Activated CD4-positive, CD25-positive, alpha-beta regulatory T cell (primary cell): ENCODE measurements at places on chromosomes 2 and 18.

DNA sequence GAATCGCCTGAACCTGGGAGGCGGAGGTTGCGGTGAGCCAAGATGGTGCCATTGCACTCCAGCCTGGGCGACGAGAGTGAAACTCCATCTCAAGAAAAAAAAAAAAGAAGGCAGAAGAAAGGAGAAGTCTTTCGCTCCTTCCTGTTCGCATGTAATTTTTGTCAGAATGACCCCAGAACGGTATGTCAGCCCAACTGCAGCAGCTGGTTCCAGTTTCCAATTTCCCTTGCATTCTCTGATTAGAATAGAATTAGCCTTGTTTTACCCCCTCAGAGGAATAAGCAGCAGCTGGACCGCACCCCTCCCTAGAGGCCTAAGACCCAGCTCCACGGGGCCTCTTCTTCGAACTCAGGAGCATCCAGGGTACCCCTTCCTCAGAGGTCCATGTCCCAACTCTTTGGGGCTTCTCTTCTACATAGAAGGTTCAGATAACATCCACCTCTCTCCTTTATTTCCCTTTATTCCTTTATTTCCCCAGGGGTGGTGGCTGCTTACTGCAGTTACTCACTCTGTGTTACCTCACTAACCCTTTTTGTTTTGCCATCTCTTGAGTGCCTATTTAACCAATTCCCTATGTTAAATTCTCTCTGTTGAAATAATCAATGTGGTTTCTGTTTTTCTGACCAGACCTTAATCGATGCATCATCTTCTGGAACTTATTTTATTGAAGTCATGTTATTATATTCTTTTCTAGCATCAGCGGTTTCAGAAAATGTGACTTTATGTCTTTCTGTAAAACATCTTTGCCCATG is 7.2 kb upstream of the PUM2 start:
- no peak for DNase-seq

DNA sequence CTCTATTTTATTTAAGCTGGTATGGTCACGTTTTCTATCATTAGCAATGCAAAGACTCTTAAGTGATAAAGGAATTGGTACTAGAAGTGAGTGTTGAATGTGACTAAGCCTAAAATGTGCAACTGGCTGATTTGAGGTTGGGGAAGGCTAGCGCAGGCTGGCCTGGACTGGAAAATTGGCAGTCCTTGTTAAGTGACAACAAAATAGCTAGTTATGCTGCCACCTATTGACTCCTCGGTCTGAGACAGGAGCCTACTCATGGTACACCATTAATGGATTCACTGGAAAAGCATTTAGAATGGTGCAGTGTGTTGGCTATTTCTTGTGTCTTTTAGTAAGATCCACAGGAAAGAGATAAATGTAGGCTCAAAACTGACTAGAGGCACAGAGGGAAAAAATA is 5.7 kb upstream of the WIPF1 start:
- DNase-seq, result peak; percentile 11

DNA sequence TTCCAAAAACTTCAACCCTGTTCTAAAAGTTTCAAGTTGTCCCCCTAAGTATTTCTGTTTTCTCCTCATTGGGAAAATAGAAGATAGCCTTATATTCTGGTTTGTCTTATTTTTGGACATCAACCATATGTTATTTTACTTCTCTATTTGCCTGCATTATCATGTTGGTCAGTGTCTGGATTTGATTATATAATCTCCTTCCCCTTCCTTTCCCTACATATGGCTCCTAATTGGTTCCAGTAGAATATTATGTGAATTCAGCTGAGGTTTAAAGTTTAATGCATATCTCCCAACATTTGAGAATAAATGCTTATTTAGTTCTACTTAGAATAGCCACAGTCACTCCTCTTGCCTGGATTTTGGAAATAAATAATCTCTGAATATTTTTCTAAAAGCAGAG is 66.9 kb downstream of the OXER1 start:
- no peak for DNase-seq

- DNase-seq, result no peak
Measured at GRCh38 chr2:183291436-183291835, 167.2 kb downstream of the NUP35 start.

- DNase-seq, result no peak
Measured at GRCh38 chr2:104844807-104845551, 8.9 kb upstream of the POU3F3 start.

DNA sequence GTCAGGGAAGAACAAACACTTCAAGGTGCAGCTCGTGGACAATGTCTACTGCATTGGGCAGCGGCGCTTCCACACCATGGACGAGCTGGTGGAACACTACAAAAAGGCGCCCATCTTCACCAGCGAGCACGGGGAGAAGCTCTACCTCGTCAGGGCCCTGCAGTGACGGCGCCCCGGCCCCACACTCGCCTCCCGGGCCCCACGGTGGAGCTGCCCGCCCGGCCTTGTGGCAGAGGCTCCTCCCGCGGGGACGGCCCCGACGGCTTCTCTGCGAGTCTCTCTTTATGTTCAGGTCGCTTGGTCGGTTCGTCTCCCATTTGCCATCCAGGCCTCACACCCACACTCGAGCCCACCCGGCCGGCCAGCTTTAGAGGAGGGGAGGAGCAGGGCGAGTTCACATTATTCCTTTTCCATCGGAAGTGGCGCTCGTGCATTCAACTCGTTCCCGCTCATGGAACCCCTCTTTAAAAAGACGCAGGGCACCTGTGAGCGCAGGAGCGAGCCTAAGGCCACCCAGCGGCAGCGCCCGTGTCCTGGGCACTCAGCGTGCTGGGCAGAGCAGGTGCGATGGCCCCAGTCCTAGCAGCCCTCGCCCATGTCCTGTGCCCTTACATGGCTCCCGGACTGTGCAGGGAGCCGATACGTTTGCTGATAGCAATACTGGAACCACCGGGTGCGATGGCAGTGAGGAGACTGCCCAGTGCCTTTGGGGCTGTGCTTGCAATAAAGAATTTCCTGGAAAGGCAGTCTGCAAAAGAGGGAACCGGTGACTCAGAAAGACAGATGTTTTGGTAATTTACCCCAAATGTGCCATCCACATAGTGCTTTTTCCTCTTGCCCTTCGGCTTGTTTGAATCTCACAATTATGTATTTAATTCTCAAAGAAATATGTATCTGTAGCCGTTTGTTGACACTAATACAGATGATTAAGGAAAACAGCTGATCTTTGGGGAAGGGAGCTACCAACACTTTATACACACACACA is 148.6 kb downstream of the NCK2 start:
- no peak for DNase-seq

- no peak for DNase-seq
Measured at GRCh38 chr2:107108556-107108955, 222.6 kb upstream of the ST6GAL2 start.

DNA sequence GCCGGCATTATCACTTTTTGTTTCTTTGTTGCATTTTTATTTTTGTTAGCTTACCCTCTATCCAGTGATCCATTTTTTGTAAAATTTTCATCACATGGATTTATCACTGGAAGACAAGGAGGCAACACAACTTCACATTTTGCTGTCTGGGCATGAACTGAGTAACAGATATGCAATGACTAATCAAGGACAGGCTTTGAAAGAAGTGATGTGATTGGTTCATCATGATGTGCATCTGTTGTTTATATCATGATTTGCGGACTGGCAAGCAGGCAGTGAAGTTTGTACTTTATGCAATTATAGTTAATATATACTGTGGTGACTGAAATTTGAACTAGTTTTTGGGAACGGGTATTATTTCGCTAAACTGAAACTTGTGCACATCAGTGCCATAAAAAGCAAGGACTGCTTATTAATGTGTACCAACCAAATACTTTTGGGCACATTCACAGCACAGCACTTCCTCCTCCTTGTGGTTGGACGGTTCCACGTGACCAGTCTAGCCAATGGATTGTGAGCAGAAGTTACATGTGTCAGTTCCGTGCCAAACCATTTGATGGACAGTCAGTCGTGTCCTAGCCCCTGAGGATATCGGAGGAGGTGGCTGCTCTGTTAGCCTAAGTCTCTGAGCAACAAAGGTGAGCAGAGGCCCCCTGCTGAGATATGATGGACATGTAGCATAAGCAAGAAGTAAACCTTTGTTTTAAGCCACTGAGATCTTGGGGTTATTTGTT is 201.4 kb upstream of the SIX2 start:
- no peak for DNase-seq

GRCh38 chr18:57561728-57562423 is 24.6 kb downstream of the FECH start:
- no peak for DNase-seq

DNA sequence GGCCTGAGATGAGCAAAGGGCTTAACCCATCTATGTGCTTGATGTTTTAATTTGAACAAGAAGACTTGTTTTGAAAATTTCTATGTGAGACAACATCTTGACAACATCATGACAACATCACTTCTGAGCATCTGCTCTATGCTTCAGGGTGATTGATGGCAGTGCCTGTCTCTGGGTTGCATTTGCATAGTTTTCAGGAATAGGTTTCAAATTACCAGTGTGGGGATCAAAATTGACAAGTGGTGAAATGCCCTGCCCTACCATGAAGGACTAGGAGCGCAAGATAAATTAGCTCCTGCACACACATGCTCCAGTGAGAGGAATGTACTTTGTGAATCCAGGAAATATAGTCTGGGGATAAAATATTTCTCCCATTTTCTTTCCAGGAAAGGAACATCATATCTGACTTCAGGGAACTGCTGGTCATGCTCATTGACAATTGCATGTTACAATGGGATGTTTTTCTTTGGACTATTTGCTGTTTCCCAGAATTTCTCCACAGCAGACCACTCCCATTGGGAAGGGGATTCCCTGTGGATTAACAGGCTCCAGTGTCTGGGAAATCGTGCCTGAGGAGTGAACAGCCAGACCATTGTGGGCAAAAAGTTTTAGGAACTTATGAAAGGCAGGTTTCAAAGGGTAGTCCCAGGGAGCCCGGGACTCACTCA is 45.3 kb upstream of the IL1R2 start:
- DNase-seq, result no peak

DNA sequence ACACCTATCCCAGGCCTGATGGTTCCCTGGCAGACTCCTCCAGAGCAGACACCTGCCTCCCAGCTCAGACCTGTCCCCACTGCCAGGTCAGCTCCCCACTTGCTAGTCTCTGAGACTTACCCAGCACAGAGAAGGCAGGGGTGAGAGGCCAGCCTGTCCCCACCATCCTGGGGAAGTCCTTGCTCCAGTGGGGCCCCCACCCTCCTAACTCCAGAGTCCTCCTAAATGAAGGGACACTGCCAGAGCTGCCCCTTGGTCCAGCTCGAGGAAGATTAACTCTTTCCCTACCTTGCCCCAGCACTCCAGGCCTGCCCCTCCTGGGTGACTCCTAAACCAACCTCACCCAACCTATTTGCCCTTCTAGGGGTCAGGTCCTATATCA is 30.4 kb upstream of the TNS1 start:
- DNase-seq, result no peak

- DNase-seq, result no peak
Measured at GRCh38 chr2:240499309-240500301, 58.2 kb downstream of the ANKMY1 start.

DNA sequence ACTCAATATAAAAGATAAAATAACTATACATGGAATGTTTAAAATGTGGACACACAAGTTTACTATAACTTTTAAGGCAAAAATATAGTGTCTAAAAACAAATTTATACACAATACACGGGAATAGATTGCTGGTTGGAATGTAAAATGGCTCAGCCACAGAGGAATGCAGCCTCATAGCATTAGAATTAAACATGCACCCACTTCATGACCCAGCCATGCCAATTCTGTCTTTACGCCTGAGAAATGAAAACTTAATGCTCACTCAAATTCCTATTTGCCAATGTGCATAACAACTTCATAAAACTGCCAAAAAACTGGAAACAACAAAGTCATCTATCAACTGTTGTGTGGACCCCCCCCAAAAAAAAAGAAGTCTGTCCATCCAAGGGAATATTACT is 1006.6 kb upstream of the POU3F3 start:
- no peak for DNase-seq

DNA sequence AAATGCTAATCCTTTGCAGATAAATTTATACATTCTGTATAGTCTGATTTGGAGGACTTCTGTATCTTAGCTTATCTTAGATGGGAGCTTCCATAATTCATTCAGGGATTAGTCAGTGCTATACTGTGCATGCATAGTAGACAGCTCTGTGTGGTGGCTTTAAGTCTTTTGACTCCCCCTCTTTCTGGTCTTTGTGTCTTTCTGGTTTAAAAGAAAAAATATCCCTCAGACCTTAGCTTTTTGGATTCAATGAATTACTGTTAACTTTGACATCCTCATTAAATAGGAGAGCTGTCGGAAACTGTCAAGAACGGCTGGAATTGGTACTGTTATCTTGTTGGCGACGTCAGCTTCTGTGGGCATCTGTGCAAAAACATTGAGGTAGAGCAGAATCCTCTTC is 130.4 kb downstream of the SPTBN1 start:
- no peak for DNase-seq

GRCh38 chr2:112791693-112792230 is 7.5 kb upstream of the IL1A start:
- no peak for DNase-seq

GRCh38 chr2:225842939-225843338 is 443.4 kb downstream of the NYAP2 start:
- no peak for DNase-seq

- no peak for DNase-seq
Measured at GRCh38 chr2:6423944-6424343, 441.8 kb downstream of the CMPK2 start.

GRCh38 chr2:246489-247144 is 17.2 kb downstream of the SH3YL1 start:
- DNase-seq, result no peak

GRCh38 chr18:61825386-61825785 is 67.4 kb downstream of the RNF152 start:
- no peak for DNase-seq

GRCh38 chr2:224055101-224055500 is 16.0 kb upstream of the SERPINE2 start:
- no peak for DNase-seq

DNA sequence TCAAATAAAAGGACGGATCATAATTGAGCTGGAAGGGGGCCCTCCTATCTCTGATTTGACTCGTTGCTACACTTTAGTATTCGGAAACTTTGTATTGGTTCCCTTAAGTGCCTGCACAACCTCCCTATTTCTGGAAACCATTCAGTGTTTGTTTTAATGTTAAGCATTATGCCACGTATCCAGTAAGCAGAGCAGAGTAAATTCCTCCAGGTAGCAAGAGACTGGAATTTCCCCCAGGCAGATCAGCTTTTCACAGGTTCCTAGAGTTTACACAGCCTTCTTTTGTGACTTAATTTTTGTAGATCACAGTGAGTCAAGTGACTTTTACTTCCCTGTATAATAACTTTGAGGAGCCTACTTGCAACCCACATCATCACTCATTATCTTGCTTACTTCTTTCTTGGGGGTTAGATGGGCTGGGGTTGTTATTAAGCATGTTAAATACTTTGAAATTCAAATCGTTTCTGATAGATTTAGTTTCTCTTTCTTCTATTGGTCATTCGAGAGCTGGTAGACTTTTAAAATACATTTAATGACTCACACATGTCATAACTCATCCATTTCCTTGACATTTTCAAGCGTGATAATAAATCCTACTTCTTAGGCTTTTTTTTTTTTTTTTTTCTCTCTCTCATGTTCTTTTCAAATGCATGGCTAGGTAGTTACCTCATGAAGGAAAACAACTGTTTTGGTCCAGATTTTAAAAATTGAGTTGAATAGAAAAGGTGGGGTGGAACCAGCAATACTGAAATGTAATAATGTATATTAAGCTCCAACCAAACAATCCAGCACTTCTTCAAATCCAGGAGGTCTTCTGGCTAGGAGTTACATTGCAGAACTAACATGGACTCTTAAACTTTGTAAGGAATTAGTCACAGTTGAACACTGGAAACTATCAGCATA is 219.3 kb downstream of the NEDD4L start:
- no peak for DNase-seq

- DNase-seq, result no peak
Measured at GRCh38 chr2:86366651-86367498, 29.4 kb upstream of the REEP1 start.

- no peak for DNase-seq
Measured at GRCh38 chr2:127128445-127128904, 21.5 kb upstream of the BIN1 start.
